ENCODE measurements at places on chromosomes 12 and 14.

DNA sequence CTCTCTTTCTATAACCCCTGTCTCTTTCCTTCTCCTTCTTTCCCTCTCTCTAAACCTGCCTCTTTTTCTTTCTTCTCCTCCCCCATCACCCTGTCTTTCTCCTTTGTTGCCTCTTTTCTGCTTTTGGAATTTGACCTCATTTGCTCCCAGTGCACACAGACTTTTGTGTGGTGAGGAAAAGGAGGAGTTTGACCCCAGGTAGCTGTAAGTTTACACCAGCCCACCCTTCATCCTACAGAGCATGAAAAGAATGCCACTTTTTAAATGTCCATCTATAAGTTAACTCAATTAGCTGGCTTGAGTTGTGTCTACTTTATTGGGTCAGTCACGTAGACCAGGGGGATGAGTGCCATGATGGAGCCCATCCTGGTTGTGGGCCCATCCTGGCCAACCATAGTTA, 146.8 kb upstream of the SLC38A2 start:
- DNase-seq, result no peak

- DNase-seq, result no peak
Measured at GRCh38 chr14:104091061-104091926, 5.8 kb downstream of the ASPG start.

- DNase-seq, result no peak
Measured at GRCh38 chr12:119783787-119784186, 93.3 kb downstream of the CIT start.

DNA sequence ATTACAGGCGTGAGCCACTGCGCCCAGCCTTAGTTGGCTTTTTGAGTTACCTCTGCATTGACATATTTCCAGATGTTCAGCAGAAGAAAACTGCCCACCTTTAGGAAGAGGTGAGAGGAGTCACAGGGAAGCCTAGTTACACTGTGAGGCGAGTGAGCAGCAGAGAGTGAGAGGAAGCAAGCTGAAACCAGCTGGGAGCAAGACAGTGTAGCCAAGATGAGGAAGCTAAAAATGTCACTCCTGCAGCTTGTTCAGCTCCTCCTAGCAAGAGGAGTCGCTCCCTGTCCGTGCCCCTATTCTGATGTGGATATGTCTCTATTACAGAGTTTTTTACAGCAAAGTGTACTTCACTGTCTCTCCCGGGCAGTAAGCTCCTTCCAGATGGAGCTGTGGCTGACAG, 127.6 kb downstream of the GXYLT1 start:
- DNase-seq, result no peak

DNA sequence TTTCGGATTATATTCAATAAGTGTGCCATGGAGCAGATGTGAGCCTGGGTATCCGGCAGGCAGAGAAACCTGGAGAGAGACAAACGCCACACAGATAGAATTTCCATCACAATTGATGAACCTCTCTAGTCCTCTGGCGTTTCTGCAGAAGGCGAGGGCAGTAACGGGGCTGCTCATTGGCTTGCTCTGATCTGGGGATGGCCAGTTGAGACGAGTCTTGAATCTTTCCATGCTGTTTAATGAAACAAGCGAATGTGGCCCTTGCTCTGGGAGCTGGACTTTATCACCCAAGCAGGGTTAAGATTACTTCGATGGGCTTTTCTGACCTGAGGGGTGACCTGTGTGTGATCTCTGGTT, 42.4 kb upstream of the CLMN start:
- no peak for DNase-seq

- DNase-seq, result no peak
Measured at GRCh38 chr12:122949405-122949804, 16.9 kb downstream of the ABCB9 start.

DNA sequence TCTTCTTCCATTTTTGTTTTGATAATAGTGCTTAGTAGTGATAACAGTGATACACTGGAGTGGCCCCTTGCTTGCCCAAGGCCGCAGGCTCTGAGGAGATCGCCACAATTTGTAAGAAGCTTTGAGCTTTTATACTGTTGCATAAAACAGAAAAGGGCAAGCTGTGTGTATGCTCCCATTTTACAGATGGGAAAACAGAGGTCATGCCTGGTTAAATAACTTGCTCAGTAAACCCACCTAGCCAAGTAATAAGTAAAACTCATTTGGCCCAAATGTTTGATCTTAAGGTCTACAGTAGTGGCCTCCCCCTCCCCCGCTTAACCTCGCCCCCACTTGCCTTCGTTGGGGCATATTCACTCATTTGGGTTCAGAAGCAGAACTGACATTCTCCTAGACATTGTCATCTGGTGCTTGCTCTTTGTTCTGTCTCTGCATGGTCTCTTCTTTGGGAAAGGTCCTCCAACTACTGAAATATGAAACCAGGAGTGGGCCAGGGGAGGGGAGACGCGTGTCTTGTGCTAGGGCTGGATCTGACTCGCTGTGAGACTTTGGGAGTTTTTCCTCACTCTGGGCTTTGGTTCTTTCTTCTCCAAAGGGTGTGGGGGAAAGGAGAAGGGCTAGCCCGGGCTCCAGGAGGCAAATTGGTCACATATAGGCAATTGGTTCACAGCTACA, 88.1 kb downstream of the PAPOLA start:
- no peak for DNase-seq

- no peak for DNase-seq
Measured at GRCh38 chr12:108400481-108400880, 61.4 kb upstream of the CMKLR1 start.

DNA sequence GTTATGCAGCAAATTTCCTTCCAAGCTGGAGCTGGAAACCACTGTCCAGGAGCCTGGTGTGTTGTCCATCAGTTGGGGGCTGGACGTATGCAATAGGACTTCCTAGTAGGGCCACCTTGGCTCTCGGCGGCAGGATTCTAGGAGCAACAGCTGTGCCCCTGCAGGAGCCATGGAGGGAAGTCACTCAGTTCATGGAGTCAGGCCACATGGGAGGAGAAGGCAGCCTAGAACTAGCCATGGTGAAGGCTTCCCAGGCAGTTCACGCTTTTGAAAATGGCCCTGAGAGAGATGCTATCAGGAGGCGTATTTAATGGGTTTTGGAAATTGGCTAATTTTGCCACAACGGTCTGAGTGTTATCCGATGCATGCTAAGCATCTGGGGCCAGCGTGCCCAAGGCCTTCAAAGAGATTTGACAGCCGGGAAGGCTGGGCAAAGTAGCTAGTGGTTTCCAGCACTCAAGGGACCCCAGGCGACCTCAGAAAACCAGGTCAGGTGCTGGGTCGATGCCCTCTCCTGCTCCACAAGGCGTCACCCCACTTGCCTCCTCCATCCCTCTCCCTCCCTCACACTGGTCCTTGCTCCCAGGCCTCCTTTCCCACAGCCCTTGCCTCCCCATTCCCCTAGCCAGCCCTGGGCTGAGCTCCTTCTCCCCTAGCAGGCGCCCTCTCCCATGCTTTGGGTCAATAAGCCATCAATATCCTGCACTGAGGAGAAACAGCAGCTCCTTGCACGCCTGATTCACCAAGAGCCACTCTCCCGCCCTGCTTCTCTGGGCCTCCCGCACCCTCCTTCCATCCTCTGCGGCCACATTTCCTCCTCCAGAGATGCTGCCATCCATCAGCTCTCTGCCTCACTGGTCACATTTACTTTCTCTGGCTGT, 30.9 kb upstream of the SYNDIG1L start:
- no peak for DNase-seq

DNA sequence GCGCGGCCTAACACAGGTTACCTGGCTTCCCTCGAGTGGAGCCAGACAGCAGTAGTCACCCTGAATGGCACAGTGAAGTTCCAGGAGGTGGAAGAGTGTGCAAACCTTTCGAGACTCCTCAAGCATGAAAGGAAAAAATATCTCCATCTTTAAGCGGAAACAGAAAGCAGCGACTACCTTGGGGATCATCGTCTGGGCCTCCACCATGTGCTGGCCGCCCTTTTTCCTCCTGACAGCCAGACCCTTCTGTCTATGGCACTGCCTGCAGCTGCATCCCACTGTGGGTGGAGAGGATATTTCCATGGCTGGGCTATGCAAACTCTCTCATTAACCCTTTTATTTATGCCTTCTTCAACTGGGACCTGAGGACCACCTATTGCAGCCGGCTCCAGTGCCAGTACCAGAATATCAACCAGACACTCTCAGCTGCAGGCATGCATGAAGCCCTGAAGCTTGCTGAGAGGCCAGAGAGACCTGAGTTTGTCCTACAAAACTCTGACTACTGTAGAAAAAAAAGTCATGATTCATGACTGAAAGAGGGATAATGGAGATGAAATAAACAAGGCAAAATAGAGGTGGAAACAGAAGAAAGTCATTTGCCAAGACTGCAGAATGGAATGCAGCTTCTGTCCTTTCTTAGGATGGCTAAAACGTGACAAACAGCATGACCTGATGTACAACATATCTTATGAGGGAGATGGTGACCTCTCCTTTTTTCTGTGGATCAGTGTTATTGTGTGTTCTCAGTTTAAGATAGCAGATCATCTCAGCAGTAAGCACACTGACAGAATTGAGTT, 2.4 kb upstream of the HEBP1 start:
- DNase-seq, result no peak

GRCh38 chr14:69480136-69480535, 4.4 kb upstream of the PLEKHD1 start:
- no peak for DNase-seq

DNA sequence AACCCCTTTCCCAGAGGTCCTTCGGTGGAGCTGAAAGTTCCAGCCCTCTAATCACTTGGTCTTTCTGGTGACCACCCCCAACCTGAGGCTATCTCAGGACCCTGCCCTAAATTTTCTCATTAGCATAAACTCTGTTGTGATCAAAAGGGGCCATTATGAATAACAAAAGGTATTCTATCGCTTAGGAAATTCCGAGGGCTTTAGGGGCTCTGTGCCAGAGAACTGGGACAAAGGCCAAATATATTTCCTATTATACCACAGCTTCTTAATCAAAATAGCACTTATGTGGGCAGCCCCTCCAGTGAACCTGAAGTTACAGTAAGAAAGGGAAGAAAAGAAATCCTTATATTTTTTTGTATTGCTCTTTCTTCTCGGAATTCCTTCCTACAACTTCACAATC, 125.3 kb upstream of the NPAS3 start:
- no peak for DNase-seq

DNA sequence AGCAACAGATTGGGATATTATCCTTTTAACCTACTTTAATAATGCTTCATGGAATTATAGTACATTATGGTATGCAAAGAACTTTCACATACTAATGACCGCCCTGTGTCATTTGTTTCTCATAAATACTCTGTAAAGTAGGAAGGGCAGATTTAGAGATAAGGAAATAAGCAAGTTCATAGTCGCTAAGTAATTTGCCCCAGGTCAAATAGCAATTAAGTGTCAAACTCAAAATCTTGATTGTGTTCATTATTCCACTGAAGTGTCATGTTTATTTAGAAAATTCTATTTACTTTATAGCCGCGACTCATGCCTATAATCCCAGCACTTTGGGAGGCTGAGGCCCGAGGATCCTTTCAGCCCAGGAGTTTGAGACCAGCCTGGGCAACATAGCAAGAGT, 98.7 kb upstream of the ATF1 start:
- no peak for DNase-seq

- no peak for DNase-seq
Measured at GRCh38 chr12:10701131-10701681, 21.9 kb downstream of the YBX3 start.

- DNase-seq, result no peak
Measured at GRCh38 chr12:28998662-28999120, 150.4 kb upstream of the FAR2 start.

DNA sequence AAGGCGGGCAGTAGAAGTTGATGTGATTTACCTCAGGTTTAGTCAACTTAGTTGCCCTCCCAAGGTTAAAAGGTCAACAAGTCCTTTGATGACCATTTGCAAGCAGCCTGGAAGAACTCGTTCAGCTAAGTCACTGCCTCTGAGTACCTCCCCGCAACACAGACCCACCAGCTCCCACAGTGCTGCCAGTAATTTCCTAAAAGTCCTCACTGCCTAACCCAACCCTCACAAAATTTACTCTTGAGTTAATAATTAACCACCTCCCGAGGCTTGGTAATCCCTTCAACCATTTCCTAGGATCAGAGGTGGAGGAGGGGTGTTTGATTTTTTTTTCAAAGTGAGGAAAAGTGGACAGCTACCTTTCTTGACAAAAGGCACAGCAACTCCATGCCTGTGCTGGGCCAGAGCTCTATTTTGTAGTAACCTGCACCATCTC, 55.8 kb downstream of the MAP3K9 start:
- no peak for DNase-seq

- DNase-seq, result no peak
Measured at GRCh38 chr12:48109424-48109823, 3.5 kb upstream of the SENP1 start.

DNA sequence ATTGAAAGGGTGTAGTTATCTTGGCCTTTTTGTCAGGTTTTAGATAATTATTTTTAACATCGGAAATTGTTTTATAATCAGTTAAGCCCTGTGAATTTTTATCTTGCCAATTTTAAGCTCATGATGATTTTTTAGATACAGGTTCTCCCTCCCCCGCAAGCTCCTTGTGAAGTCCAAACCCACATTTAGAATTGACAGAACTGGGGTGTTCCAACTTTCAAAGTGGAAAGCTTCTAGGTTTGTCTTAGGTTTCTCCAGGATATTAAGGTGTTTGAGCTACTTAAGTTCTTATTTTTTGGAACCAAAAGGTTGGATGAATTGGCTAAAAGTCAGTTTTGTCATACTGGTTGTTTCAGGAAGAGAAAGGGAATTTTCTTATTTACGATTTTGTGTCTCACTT, 49.1 kb downstream of the ATP2A2 start:
- DNase-seq, result no peak

GRCh38 chr14:64993266-64993930, 6.7 kb downstream of the FNTB start:
- no peak for DNase-seq

- DNase-seq, result no peak
Measured at GRCh38 chr14:85276979-85277228, 253.0 kb upstream of the FLRT2 start.

- no peak for DNase-seq
Measured at GRCh38 chr12:25438638-25439037, 114.4 kb downstream of the LMNTD1 start.

DNA sequence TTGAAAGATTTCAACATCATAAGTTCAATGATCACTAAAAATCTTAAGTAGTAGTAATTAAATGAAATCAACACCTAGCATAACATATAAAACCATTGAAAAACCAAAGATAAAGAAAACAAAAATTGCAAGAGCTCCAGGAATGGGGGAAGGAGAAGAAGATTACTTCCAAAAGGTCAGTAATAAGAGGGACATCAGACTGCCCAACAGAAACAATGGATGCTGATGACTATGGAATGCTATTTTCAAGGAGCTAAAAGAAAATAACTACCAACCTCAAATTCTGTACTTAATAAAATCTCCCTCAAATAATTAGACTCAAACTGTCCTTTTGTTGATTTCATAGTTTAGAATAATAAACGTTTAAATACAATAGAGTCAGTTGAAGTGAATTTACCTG, 314.5 kb upstream of the LMO3 start:
- DNase-seq, result no peak

All from effector CD4-positive, alpha-beta T cell (primary cell).